NCI-H1417 (cell line): ENCODE measurements at places on chromosomes 1 and 21.

DNA sequence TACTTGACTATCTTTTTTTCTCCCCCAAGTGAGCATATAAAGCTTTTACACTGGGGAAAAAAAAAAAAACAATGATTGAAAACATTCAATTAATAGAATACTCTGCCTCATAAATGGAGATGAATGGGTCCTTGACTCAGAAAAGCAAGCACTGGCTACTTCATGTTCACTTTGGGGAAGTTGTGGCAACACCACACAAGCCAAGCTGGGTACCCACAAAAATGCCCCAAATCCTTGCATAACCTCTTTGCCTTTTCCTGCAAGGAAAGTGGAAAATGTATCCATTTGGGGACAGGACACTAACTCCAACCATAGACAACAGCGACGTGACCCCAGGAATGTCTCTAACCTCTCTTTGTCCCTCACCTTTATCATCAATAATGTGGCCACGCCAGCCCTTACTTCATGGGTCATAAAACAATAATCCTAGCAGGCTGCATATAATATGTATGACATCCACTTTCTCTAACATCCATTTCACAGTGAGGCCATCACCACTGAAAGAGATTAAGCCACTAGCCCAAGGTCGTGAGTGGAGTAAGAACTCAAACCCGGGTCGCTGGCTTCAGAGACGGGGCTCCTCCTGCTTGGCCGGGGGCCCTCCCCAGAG is 2.3 kb downstream of the ECE1 start:
- no peak for DNase-seq

DNA sequence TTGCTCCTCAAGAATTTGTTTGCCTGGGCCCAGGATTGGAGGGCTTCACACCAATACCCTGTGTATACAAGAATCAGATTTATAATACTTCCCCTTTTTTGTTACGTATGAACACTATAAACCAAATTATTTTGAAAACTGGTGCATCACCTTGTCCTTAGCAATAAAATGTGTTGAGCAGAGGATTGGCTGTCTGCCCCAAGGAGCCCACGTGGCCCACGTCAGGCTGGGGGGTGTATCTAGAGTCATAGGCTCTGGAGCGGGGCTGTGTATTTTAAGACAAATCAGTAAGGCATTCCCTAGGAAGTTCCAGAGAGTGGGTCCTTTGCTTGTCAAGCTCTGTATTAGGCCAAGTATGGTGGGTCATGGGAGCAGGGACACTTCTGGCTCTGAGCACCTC is 2.0 kb upstream of the ST3GAL3 start:
- DNase-seq, result no peak

DNA sequence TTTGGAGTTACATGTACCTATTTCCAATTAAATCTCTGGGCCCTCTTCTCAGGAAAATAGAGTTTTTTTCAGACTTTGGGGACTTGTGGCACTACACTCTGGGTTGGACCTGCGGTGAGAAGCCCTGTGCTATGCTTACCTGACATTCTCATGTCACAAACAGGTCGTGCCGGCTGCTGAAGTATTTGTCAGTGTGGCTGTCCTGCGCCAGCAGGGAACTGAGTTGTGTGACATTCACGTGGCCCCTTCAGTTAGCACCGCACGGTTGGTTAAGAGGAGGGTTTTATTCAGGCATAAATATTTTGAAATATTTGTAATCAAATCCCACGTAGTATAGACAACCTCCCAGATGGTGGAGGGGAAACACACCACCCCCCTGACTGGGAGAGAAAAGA is 6.3 kb upstream of the COL6A2 start:
- no peak for DNase-seq

DNA sequence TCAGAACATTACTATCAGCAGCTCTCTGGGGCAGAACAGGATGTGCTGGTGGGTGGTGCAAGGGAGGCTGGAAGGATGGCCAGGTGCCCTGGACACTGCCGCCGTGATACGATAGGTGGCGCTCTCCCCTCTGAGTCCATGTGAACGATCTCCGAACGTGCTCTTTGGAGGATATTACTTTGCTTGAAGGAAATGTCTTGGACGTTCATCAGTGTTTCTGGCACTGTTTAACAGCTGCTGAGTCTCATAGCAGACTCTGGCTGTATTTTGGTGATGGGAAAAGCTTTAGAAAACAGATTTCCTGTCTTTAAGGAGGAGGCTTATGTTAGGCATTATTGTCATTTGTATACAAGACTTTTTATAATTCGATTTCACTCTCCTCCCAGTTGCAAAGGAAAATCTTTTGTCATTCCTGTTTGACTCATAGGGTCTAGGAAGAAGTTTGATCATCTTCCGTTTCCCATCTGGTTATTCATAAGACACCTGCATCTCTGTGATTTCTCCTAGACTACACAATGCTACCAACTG is 386.2 kb upstream of the ADGRL2 start:
- DNase-seq, result peak; percentile 39

DNA sequence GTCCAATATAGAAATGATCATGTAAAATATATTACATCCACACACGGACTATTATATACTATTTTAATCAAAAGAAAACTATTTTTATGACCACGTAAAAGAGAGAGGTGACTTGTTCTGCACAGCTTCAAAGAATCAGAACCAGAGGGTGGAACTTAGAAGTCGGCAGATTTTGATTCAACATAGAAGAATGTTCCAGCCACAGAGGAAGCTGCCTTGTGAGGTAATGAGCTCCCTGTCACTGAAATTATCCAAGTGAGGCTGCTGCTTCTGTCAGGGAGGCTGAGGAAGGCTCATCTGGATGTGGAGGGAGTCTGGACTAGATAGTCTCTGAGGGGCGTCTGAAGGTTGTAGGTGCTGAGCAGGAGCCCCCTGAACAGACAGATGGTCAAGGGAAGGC is 2.7 kb downstream of the PLEKHA6 start:
- no peak for DNase-seq

GRCh38 chr1:74247881-74248528 is 12.8 kb downstream of the TNNI3K start:
- DNase-seq, result no peak

DNA sequence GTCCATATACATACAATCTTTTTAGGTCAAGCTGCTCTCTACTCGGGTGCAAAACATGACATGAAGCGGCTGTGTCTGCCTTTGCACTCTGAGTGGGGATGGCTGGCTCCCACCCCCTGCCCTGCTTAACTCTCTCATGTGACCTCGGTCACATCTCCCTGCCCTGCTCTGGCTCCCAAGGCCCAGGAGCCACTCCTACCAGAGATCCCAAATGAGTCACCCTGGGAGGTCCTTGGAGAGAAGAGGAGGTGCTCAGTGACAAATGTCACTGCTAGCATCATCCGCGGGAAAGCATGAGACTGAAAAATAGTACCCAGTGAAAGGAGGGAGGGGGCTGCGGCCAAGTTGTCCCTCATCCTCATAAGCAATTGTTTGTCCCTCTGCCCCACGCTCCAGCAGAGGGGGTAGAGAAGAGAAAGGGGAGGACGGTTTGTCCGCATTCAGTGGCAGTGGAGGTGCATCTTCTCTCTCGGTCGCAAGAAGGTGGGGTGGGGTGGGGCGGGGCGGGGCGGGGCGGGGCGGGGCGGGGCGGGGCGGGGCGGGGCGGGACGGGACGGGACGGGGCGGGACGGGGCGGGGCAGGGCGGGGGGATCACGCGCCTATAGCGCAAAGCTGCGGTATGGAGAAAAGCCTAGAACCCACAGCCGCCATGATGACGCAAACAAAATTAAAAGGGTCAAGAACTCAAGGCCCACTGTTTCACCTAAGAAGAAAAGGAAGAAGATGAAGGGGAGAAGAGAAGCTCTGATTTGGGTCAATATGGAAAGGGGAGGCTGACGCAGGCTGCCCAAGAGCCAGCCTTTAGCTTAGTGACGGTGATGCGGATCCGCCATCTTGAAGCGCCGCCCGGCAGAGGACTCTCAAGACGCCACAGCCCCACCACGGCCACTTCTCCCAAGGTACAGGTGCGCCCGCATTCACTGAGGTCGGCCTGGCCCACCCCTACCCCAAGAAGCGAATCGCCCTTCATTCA is 66.2 kb downstream of the CD46 start:
- no peak for DNase-seq

- DNase-seq, result peak; percentile 80
These were observed at the start of gene WNT9A for GRCh38 chr1:227947676-227948492. WNT9A (minus strand) TSS chr1:227947932; CDS start chr1:227947887, 45 bp downstream.
